Hematopoietic multipotent progenitor cell (in vitro differentiated cells): ENCODE measurements at places on chromosomes 7 and 10.
A peak's percentile ranks its signal among the peaks of the same experiment; 100 is the strongest.

DNA sequence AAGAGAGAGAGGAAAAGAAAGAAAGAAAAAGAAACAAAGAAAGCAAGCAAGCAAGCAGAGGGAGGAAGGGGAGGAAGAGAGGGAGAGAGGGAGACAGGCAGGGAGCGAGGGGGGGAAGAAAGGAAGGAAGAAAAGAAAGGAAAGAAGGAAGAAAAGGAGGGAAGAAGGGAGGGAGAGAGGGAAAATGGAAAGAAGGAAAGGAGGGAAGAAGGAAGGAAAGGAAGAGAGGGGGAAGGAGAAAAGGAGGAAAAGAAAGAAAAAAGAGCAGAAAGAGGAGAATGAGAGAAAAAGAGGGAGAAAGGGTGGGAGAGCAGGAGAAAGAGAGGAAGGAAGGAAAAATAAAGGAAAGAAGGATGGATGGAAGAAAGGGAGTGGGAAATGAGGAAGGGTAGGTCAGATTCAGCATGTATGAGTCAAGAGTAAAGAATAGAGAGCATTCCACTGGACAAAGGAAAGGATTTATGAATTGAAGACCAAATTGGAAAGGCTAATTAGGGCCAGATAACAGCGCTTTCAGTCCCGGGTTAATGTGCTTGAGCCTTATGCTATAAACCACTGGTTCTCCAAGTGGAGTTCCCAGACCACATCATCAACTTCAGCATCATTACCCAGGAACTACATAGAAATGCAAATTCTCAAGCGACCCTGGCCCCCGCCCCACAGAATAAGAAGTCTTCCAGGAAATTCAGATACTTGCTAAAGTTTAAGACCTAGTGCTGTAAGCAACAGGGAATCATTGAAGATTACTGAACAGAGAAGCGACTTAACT is 85.1 kb downstream of the C10orf90 start:
- DNase-seq: no peak

GRCh38 chr7:116465125-116465524 is 34.4 kb upstream of the CAV2 start:
- DNase-seq: no peak

DNA sequence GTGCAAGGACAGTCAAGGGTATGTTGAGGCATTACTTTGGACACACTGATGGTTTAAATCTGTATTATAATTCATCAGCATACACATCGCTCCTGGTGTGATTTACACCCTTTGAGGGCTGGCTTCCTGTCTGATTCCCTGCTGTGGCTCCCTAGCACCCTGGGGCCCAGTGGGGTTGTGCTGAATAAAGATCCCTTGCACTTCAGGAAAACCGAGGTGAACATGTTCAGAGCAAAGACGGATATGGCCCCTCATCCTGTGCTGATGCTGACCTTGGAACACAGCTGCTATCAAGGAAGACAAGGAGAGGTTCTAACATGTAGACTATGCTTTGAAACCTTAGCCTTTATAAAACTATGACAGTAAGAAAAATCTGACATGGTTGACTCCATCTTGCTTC is 84.6 kb upstream of the UNC5B start:
- DNase-seq: no peak

- peak; percentile 5 for DNase-seq
Measured at GRCh38 chr7:131370523-131370968, 42.9 kb downstream of the MKLN1 start.

GRCh38 chr7:44794331-44794730 is 2.1 kb upstream of the PPIA start:
- DNase-seq: no peak

DNA sequence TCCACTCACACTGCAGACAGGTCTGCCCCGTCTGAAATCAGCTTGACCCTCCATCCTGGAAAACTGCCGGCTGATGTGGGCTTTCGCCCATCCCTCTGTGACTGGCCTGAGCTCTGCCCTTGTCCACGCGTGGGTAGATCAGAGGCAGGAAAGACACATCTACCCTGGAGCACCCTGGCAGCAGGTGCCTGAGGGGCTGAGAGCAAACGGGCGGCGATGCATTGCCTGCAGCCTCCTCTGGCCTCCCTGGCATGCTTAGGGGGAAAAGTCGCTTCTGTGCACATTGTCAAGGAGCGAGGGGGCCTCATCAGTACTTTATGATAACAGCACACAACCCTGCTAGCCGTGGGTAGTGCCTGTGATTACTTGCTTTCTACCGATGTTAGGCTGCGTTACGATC is 109.4 kb downstream of the ADARB2 start:
- DNase-seq: no peak

GRCh38 chr7:78090616-78091015 is 292.0 kb downstream of the PHTF2 start:
- DNase-seq: no peak

- no peak for DNase-seq
Measured at GRCh38 chr7:149459540-149460452, 1.1 kb downstream of the ZNF777 start.
